ENCODE measurements at places on chromosomes 1 and 21. TPM values are rescaled to one million over a fixed set of nuclear protein-coding genes. Genes with fewer than 3 reads are reported as not detected.

The KRTAP12-2 gene
- not detected for total RNA-seq

- DNase-seq = no peak
Measured at GRCh38 chr1:8858888-8859706, 19.4 kb downstream of the ENO1 start.

The FNDC5 gene
- 1.4 TPM for total RNA-seq

GRCh38 chr1:199856216-199856780 lies 171.2 kb upstream of the NR5A2 start:
- DNase-seq = no peak

Data from activated B cell treated with CpG ODN at 0.5 μM for 24 hours (primary cell).